ENCODE measurements at places on chromosomes 5 and 9. TPM values are rescaled to one million over a fixed set of nuclear protein-coding genes. Genes with fewer than 3 reads are reported as not detected.

GFI1B gene
- total RNA-seq = not detected

CAMK2A gene
- total RNA-seq = 0.24 TPM

PTGDS gene
- total RNA-seq = not detected

DMRTA1 gene
- 3.4 TPM for total RNA-seq

GDNF gene
- total RNA-seq = under 0.01 TPM

DPYSL3 gene
- 4.0 TPM for total RNA-seq

PELO gene
- total RNA-seq = 24.3 TPM

ZDHHC11 gene
- 0.72 TPM for total RNA-seq

ZBTB34 gene
- total RNA-seq = 6.6 TPM

OBP2B gene
- total RNA-seq = not detected

RFESD gene
- 4.0 TPM for total RNA-seq

PCDHGB6 gene
- total RNA-seq = 0.48 TPM

EMB gene
- total RNA-seq = 42.6 TPM

PCDHB10 gene
- total RNA-seq = under 0.01 TPM

NUTM2F gene
- total RNA-seq = not detected

GPR151 gene
- not detected for total RNA-seq

All from tracheal epithelial cell (primary cell).